ENCODE measurements at places on chromosomes 4 and X.

DNA sequence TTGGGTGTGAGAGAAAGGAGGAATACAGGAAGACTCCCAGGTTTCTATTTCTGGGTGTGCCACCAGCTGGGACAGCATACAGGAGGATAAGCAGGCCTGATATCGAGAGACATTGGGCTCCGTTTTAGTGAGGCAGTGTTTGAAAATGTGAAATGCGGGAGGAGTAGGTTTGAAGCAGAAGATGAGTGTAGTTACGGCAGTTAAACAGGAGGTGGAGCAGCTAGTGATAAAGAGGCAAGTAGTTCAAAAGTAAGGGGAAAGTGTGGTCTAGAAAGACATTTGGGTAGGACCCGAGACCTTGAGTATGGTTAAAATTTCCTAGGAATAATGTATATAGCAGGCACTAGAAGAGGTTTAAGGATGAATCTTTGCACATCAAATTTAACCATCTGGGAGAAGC is 42.4 kb downstream of the DCUN1D4 start:
- no peak for DNase-seq

DNA sequence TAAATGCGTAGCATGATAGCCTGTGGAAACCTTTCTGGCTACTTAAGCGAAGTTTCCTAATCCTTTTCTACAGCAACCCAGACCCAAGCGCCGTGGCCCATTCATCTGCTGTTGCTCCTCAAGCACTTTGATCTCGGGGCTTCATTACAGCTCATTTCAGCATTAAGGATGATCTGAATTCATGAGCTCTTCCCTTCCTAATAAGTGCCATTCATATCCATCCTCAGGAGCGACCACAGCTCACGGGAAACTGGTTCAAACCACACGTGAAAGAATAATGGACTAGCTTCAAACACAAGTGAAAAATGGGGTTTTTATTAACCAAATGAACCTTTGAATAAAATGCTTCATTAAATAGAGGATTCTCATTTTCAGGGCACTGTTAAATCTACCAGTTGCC is 202.6 kb upstream of the LEF1 start:
- no peak for DNase-seq

DNA sequence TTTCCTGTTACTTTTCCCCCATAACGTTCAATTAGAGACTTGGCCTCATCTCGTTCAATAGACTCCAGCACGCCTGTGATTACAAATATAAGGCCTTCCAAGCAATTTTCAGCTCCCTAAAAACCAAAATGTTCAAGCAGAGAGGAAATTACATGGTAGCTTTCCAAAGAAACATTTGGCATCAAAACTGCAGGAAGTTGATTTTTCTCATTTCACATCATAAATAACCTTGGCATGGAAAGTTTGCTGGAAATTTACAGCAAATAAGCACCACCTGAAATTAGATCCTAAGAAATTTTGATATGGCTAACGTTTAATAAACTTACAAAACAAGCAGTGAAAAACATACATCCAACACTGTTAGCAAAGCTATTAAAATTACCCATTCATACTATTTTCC is 53.3 kb downstream of the RFC1 start:
- DNase-seq: no peak

DNA sequence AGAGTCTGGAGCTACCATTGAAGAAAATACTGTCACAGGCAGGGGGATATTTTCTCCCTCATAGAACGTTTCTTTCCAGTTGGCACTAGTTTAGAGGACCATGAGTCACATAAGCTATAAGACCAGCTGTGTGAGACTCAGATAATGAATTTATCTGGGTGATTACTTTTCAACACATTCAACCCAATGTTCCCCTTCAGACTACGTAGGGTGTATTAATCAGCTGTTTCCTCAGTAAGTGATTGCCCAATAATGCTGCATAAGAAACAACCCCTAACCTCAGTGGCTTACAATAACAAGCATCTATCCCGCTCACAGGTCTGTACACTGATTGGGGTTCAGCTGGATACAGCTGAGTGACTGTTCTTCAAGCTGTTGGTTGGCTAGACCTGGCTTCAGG is 38.1 kb downstream of the CBLL2 start:
- DNase-seq: peak; percentile 61

DNA sequence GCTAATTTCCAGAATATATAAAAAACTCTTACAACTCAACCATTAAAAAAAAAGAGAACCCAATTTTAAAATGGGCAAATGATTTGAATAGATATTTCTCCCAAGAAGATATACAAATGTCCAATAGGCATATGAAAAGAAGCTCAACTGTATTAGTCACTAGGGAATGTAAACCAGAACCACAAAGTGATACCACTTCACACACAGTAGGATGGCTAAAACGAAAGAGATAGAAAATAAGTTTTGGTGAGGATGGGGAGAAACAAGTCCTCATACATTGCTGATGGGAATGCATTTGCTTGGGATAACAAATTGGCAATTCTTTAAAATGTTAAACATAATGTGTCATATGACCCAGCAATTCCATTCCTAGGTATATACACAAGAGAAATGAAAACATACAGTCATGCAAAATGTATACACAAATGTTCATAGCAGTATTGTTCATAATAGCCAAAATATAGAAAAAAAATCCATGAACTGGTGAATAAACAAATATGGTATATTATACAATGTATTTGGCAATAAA is 5.7 kb downstream of the TCEAL3 start:
- no peak for DNase-seq

- no peak for DNase-seq
Measured at GRCh38 chr4:179415847-179416223, 1973.6 kb upstream of the AGA start.

Data from skeletal muscle cell (primary cell).